ENCODE measurements at places on chromosomes 11 and 22.

DNA sequence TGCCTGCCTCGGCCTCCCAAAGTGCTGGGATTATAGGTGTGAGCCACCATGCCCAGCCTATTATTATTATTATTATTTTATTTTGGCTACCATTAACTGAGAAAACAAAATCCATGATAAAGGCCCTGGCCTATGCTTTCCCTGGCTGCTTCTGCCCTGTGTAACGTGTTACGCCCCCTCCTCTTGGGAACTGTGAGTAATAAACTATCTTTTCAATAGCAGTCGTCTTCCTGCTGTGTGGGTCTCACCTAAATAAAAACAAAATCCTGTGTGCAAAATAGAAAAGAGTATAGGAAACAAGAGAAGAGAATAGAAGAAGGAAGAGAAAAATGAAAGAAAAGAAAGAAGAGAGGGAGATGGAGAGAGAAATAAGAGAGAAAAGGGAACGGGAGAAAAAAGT, 237.0 kb downstream of the MIAT start:
- DNase-seq: no peak

GRCh38 chr11:119149018-119149785, at the start of gene ABCG4:
ABCG4 (plus strand) TSS chr11:119149052; CDS start chr11:119149966, 914 bp downstream.
- no peak for DNase-seq

DNA sequence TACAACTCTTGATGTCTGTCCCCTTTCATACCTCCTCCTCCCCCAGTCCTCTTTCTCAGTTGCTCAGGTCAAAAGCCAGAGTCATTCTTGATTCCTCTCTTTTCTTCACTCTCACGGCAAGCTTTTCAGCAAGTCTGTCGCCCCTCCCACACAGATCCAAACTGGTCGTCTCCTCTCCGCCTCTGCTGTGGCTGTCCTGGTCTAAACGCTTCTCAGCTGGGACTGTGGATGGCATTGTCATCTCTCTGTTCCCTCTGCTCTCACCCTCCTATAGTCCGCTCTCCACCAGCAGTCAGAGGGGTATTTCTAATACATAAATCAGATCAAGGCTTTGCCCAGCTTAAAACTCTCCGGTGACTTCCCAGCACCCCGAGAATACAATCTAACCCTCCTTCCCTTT, 46.8 kb upstream of the SPATA19 start:
- no peak for DNase-seq

DNA sequence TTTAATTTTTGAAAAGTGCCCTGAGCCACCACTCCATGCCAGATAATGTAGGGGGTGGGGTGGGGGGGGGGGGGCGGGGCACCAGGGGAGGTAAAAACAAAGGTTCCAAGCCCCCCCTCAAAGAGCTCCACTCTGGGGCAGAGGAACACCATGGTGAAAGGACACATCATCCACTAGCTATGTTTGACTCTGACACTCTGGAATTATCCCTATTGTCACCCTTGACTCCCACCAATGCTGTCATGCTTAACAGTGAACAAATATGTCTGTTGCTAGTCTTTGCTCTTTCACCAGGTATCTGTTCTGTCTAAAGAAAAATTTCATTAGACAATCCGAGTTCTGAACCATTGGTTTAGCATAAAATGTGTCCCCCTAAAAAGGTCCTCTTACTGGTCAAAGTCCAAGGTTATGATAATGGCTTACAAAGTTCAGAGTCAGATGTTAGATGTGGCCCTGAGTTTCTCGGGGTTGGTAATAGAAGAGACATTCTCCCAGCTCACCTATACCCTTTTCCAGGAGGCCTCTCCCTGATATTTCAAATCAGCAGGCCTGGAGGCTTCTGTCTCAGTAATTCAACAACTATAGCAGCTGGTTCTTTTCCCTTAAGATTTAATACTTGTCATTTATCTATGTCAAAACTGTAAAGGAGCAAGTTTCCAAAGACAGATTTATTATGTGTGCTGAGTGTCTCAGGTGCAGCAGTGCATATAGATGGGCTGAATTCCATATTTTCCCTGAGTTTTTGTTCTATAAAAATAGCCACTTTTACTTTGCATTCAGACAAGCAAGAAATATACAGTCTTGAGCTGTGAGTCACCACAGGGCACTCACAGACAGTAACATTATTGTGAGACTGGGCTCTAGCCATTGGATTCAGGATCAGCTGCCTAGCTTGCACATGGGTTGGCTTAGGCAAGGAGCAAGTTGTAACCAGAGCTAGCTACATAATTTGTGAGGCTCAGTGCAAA, 174.1 kb downstream of the CSNK2A3 start:
- DNase-seq: no peak

DNA sequence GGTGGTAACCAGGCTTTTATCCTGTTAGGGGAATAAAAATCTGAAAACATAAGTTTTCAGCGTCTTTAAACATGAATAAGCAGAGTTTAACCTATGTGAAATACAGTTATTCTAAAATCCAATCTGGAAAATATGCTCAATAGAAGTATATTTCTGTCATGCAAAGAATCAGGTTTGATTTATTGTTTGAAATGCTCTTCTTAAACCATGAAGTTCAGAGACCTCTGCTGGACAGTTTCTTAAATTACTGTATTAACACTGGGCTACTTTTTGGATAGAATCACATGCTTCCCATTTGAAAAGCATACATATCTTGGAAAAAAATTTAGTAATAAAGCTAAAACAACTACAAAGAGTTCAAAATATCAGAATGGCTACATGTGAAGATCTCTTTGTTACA, 25.4 kb downstream of the APIP start:
- DNase-seq: peak; percentile 15
